ENCODE measurements at places on chromosomes 7 and 10.

DNA sequence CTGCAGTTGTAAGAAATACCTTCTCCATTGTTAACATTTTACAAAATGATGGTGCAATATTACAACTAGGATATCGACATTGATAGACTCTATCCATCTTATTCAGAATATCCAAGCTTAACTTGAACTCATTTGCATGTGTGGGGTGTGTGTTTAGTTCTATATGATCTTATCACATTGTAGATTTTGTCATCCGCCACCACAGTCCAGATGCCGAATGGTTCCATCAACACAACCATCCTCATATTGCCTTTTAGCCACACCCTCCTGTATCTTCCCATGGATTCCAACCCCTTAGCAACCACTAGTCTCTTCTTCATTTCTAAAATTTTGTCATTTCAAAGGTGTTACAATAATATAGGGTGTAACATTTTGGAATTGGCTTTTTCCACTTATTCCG lies 452.9 kb upstream of the AKR1E2 start:
- no peak for DNase-seq

- DNase-seq, result no peak
Measured at GRCh38 chr7:72099784-72100183, 312.4 kb downstream of the CALN1 start.

DNA sequence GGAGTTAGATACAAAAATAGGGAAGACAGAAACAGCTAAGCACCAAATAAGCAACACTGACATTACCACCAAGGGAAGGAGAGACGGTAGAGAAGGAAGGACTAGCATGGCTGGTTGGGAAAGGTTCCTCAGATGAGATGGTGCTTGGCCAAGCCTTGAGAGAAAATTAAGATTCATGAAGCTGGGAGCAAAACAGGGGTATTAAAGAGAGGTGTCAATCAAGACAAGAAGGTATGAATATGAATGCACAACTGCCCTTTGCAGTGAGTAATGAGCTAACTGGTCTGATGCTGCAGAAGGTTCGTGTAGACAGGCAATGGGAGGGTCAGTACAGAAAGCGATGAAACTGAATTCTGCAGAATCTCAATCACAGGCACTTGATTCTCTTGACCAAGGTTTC lies 67.7 kb downstream of the SLC37A3 start:
- DNase-seq, result no peak

DNA sequence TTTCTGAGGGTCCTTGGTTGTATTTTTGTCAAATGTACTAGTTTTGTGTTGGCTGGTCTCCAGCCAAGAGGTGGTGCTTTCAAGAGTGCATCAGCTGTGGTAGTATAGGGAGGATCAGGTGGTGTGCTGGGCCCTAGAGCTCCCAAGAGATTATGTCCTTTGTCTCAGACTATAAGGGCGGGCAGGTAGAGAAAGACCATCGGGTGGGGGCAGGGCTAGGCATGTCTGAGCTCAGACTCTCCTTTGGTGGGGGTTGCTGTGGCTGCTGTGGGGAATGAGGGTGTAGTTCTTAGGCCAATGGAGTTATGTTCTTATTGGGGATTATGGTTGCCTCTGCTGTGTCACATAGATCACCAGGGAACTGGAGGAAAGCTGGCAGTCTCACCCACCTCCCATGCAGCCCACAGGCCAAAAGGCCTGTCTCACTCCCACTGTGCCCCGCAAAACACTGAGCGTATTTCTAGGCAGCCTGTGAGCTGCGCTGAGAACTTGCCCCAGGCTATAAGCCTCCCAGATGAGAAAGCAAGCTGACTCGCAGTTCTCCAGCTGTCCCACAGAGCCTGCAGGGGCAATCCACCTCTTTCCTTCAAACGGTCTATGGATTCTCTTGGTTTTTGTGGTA lies 1066.7 kb downstream of the GRM8 start:
- no peak for DNase-seq

DNA sequence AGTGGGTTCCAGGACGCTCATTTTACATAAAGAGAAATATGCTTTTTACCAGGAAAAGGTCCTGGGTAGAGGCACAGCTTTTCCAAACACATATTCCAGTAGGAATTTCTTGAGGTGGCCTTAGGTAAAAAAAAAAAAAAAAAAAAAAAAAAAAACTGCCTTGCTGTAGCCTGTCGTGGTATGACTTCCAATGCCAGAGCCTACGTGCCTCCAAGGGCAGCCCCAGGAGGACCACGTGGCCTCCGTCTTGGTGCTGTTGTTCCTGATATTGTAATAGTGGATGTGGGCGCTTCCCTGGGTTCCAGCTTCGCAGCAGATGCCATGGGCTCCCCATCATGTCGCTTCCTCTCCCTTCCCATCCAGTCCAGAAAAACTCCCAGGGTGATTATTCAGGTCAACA lies 49.3 kb downstream of the PRKAG2 start:
- no peak for DNase-seq

DNA sequence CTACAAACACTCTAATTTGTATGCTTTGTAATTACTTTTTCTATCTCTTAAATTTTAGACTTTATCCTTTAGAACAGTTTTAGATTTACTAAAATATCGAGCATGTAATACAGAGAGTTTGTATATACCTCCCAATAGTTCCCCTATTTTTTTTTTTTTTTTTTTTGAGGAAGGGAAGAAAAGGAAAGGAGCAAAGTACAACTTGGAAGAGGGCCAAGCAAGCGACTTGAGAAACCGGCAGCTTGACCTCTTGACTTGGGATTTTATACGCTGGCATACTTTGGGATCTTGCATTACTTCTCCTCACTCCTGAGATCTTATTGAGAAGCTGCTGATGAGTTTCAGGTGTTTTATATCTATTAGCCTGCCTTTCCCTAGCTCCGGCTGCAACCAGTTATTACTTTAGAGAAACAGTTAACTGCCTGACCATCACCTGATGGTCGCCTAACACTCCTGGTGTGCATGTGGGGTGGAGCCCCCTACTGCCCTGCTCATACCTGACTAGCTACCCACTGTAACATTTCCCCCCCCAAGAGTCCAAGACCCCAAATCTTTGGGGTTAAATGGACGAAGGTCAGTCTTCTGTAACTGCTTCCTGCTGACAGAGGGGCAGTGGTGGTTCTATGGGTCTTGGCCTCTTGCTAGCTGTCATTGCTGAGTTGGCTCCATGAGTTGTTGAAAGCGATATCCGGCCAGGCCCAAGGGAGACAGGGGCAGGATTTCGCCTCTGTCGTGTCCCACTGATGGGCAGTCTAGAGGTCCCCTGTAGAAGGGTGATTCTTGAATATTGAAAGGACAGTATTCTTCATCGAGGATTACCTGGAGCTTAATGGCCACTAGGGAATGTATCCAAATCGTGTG lies 28.5 kb downstream of the MKLN1 start:
- DNase-seq, result no peak

Measured in activated effector memory CD4-positive, alpha-beta T cell treated with anti-CD3 and anti-CD28 coated beads, Interleukin-2, amount 50 U/mL, for 16 hours (primary cell).